NB4 (cell line): ENCODE measurements at places on chromosomes 11 and 22.

GRCh38 chr11:19433367-19433766 lies 192.6 kb upstream of the E2F8 start:
- DNase-seq = no peak

DNA sequence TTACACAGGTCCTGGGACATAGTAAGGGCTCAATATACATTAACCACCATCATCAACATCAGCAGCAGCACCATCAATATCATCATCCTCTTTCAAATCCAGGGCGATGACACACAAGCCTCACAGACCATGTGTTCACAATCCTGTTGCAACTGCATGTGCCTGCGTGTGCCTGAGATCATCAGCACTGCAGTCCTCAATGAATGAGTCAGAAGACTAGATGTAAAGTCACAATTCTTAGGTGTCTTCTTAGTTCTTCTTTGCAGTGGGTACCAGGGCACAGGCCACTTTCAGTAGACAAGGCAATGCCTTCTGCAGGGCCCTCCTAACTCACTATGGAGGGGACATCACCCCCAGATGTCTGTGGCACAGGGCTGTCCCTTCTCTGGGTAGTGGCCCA lies 111.1 kb downstream of the MYO18B start:
- peak; percentile 14 for DNase-seq

DNA sequence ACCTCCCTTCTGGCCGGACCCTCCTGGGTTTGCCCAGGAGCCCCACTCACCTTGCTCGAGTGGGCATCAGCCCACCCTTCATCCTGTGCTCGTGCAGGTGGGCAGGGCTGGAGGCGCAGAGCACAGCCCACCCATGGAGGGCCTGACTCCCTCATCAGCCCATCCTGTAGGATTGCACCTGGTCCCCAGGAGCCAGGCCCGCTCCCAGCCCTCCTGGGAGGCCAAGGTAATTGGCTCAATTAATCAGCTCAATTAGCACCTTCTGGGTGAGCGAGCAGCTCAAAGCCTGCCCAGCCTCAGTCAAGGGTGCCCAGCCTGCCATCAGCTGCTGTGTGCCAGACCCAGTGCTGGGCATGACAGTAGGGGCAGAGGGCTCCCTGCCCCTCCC lies 58.1 kb upstream of the NECTIN1 start:
- DNase-seq = no peak

- peak; percentile 38 for DNase-seq
These were observed at the start of gene ST14 for GRCh38 chr11:130159657-130160497. Gene ST14 (plus strand): TSS chr11:130159782. CDS start chr11:130159980, 198 bp downstream.

- no peak for DNase-seq
These were observed 18.2 kb upstream of the CASP12 start for GRCh38 chr11:104916442-104916841.

DNA sequence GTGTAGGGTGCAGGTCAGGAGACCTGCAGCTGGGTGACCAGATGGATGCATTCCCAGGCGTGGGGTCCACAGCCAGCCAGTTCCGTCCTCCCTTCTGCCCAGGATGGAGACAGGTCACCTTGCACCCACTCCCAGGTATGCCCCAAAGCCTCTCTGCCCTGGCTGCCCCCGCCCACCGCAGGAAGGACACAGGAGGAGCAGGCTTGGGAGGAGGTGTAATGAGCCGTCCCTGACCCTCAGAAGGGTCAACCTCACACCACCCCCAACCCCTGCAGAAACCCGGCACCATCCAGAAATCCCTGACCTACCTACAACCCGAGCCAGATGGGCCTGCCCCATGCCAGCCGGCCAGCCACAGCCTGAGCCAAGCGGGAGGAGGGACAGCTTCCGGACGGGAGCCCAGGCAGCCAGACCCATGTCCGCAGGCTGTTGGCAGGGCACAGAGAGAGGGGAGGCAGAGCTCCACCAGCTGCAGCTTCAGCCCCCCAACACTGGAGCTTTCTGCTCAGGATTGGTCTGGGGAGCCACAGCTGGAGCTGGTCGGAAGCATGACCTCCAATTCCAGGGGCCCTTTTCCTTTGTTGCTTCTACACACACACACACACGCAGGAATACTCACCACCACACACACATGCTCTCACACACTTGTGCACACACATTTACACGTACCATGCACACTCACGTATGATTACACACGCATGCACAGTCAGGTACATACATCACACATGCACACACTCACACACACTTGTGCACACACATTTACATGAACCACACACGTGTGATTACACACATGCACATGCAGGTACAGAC lies 5.3 kb downstream of the IFITM10 start:
- no peak for DNase-seq

DNA sequence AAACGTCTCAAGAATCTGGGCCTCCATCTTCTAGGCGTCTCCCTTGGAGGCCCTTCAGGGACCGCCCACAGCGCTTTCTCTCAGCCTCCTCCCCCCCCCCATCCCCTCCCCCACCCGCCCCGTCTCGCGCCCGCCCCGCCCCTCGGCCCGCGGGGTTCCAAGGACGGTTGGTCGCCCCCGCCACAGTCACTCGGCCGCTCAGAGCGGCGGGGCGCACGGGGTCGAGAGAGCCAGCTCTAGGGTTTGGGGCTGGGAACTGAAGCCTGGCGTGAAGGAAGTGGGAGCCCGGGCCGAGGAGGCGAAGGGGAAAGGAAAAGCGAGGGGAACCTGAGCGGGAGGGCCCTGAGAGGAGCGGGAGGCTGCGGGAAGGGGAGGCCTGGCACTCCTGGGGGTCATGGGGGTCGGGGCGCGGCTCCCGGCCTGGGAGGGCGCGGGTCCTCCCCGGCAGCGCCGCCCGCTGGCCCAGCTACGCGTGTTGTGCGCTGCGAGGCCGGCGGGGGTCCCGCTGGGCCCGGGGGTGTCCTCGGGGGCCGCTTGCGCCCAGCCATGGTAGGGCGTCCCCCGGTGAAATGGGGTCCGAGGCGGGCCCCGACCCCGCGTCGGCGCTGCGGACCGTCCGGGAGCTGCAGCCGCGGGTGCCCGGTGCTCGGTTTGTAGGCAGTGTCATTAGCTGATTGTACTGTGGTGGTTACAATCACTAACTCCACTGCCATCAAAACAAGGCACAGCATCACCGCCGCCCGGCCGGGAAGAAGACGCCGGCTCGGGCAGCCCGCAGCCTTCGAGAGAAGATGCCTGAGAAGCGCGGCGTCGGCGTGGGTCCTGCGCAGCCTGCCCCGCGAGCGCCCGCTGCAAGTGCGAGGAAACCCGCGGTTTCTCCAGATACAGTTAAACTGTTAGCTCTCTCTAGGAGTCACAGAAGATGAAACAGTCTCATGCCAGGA lies at the start of gene BTG4:
Gene BTG4 (minus strand): TSS at position 91 of the 944 bp plus-strand sequence. CDS start 13,610 bp downstream, outside the sequence.
- no peak for DNase-seq

DNA sequence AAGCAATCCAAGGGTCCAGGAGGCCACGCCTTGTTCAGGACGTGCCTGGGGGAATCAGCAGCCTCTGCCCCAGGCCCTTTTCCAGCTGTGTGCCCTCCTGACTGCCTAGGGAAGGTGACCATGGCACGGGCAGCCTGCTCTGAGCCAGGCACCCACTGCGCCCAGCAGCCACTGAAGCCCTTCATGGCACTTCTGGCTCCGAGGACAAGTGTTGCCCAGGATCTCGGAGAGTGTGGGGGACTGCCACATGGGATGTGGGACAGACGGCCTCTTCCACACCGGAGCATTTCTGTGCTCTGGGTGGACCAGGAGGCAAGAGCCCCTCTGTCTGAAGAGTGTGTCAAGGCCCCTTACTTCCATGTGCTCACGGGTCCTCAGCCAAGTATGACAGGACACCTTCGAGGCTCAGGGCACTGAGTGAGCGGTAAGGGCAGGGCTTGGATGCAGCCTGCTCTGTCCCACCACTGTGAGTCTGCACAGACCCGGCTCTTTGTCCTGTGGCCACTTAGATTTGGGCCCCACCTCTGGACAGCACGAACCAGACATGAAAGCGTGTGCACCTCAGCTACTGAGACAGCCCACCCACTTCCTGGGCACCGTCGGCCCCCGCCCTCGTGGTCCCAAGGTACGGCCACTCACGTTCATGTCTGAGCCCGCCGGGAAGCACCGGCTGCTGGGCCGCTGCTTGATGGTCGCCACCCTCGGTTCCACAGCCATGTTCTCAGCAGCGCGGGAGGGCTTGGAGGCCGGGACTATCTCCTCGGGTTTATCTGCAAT lies 93.6 kb downstream of the CTTN start:
- no peak for DNase-seq

DNA sequence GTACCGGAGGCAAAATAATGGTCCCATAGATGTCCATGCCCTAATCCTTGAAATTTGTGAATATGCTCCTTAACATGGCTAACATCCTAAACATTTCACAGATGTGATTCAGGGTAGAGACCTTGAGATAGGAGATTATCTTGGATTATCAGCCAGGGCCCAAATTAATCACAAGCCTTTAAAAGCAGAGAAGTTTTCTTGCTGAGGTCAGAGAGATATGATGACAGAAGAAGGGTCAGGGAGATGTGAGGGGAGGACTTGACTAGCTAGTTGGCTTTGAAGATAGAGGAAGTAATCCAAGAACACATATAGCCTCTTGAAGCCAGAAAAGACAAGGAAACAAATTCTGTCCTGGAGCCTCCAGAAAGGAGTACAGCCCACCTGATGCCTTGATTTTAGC lies 19.1 kb upstream of the FDX1 start:
- peak; percentile 50 for DNase-seq

DNA sequence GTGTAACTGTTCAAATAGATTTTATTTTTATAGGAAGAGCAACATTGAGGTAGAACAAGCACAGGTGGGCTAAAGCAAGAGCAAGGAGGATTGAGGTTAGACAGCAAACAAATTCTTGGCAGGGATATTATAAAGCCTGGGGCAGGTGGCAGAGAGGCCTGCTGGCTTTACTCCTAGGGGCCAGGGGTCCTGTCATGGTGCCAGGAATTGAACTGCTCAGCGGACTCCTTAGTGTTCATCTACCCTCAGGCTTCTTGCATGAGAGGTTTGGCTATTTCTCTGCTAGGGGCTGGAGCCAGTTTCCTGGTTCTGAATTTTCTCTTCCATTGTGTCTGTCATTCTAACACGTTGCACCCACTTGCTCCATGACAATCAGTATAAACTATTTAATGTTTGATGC lies 217.2 kb upstream of the NCAM1 start:
- DNase-seq = no peak

DNA sequence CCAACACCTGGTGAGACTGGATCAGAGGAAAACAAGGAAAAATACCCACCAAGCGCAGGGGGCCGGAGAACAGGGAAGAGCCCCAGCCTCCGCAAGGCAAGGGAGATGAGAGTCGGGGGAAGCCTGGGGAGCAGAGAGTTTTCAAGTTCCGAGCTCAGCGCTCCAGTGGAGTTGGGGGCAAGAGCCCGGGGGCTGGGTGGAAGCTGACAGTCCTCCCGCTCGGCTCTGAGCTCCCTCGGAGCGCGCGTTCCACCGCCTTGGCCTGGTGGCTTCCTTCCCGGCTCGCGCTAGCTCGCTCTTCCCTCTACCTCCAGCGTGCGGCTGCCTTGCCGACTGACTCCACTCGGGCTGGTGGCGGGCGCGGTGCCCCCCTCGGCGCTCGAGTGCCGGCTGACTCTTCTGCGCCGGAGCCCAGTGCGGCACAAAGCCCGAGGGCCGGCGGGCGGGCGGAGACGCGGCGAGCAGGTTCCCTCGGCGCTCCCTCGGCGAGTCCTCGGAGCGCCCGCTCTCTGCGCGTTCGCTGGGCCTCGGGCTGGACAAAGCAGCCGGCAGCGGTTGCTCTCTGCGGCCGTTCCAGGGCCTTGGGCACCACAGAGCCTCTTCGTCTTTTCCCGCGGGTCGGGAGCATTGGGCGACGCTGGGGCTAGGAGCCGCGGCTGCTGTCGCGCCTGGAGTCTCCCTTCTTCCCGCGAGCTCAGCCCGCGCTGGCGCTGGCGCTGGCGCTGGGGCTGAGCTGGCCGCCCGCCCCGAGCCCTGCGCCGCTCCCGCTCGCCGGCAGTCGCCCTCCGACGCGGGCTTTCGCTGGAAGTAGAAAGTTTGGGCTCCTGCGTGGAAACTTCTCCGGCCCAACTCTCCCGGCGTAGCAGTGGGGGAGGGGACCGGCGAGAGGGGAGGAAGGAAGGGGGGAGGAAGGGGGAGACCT lies 1.0 kb downstream of the PAX6 start:
- DNase-seq = peak; percentile 56

DNA sequence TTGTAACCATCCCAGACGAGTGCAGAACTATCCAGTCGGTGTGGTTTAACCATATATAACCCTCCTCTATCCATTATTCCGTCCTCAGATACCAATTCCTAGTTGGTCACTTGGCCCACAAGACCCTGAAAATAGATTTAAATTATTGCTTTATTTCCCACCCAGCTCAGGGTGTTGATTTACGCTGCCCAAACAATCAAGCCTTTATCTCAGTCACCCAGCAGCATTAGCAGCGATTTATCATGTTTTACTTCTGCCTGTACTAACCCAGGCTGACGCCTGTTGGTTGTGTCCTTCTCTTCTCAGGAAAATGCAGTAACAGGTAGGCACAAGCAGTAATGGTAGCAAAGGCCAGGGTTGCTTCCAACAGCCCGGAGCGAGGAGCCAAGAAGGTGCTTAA lies 81.2 kb downstream of the DSCAML1 start:
- no peak for DNase-seq

DNA sequence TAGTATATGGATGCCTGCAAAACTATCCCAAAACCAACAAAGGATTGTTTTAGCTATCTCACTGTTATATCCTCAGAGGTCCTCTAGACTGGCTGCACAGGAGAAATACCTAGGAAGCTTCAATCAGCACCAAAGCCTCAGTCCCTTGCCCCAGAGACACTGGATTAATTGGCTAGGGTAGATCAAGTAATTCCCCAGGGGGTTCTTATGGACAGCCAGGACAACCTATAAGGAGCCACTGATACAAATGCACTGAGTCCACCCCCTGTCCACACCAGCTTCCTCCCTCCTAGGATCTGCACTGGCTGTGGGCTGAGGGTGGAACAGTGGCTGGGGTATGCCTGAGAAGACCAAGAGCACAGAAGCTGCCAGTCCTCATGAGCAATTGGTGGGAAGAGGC lies 16.3 kb downstream of the ADORA2A start:
- no peak for DNase-seq

DNA sequence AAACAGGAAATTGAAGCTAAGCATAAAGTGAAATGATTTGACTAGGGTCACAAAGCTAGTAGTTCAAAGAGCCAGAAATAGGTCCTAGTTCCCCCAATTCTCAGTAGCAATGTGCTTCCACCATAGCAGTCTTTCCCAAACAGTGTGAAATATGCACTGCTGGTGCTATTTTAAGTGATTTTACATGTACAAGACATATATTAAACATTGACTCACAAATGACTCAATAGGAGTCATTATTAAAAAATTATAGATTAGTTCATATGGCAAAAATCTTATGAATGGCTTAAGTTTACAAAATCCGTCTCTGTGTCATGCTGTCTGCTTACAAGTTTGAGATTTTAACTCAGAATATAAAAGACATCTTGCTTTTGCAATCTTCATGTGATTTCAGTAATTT lies 21.4 kb downstream of the KIF18A start:
- DNase-seq = no peak

GRCh38 chr22:38455530-38456271 lies 702 bp upstream of the KCNJ4 start:
- DNase-seq = no peak

DNA sequence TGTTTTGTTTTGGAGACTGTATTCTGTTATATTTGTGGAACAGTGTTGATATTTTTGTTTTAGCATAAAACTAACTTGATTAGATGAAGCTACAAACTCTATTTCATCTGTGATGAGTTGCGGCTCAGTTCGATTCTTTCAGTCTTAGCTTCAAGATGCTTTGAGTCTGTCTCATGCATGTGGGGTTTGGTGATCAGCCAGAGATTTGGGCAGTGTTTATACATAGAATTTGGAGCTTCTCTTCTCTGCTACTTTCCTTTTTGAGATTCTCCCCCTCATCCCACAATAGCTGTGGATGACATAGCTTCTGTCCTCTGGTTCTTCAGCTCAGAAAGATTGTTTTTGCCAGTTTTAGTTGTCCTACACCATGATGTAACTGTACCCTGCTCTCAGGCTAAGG lies 90.4 kb downstream of the ARHGAP20 start:
- DNase-seq = no peak

- no peak for DNase-seq
These were observed 703.3 kb upstream of the CCDC179 start for GRCh38 chr11:23563591-23563990.
